ENCODE measurements at places on chromosomes 5 and 9.

DNA sequence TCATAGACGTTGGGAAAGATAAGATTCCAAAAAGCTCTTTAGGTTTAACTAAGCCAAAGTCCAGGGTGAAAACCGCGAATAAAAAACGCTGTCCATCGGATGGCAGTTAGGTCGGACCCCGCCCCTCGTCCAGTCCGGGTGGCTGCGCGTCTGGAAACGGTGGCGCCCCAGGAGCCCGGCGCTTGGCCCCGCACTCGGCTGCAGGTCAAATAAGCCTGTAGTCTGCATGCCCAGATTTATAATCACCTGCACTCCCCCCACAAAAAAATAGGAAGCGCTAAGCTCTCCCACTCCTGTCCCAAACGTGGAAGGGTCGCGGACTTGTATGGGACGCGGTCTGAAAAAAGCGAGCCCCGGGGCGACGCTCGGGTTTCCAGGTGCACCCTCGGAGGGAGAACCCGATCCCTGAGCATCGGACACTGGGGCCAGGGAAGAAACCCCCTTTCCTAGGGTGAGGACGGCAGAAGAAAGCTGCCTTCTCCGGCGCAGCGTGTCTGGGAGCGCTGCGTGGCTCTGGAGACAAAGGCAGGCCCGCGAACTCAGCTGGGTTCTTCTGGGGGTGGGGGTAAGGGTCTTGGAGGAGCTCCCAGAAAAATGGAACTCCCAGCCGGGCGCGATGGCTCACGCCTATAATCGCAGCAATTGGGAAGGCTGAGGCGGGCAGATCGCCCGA lies 923 bp upstream of the ZBTB5 start:
- DNase-seq: peak; percentile 66

GRCh38 chr9:91060520-91061343 lies 259.1 kb downstream of the SYK start:
- no peak for DNase-seq

DNA sequence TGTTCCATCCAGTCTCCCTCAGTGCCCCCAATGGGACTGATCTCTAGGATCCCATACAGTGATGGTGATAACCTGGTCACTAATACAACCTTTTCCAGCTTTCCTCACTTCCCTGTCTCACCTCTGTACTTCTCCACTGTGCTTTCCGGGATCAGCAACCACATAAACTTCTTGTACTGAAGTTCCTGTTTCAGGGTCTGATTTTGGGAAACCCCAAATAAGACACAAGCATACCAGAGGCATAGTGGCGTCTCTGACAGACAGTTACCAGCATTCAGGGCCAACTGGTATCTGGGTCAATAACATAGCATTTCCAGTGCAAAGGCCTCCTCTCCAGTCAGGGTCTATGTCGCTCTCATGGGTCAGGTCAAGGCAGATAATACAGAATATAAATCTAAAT lies 64.3 kb downstream of the GLDC start:
- no peak for DNase-seq

DNA sequence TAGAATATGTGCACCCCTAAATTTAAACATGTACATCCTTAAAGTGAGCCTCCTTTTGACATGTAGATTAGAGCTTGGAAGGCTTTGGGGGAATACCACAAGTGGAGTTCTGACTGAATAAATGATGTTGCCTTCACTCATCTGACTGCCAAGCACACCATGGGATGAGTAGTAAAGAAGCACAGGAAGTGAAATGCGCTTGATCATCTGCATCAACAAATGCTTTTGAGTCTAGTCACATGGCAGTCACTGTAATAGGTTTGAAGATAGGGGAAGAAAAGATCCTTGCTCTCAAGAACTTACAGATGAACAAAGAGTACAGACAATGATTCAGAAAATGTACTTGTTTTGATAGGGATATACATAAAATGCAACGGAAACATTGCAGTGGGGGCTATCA lies 62.0 kb upstream of the STARD4 start:
- no peak for DNase-seq

DNA sequence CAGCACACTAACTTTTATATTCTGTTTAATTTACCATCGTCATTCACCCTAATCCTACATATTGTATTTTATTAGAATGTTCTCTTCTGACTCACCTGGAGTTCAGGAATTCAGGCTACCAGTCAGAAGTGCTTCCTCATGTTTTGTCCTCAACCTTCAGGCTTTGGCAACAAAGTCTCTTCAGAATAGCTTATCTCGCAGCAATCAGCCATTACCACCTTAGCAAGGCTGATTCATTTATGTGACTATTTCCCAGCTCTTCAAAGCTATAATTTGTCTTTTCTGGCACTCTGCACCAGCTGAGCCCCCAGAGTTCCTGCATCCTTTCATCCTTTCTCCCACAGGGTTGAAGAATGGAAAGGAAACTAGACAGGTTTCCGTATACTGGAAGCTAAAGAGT lies 365.5 kb upstream of the CDH18 start:
- DNase-seq: no peak

- DNase-seq: no peak
These were observed 8.1 kb downstream of the SETD9 start for GRCh38 chr5:56917534-56917933.

- peak; percentile 71 for DNase-seq
These were observed 34.6 kb upstream of the NEK6 start for GRCh38 chr9:124222918-124223720.

- DNase-seq: no peak
These were observed 7.5 kb upstream of the CYFIP2 start for GRCh38 chr5:157258450-157258849.

GRCh38 chr9:5633243-5633642 lies 4.3 kb downstream of the RIC1 start:
- no peak for DNase-seq

- DNase-seq: no peak
These were observed 37.7 kb upstream of the PAPPA start for GRCh38 chr9:116115761-116116353.

GRCh38 chr9:125507226-125507625 lies 199.8 kb downstream of the MAPKAP1 start:
- DNase-seq: no peak

DNA sequence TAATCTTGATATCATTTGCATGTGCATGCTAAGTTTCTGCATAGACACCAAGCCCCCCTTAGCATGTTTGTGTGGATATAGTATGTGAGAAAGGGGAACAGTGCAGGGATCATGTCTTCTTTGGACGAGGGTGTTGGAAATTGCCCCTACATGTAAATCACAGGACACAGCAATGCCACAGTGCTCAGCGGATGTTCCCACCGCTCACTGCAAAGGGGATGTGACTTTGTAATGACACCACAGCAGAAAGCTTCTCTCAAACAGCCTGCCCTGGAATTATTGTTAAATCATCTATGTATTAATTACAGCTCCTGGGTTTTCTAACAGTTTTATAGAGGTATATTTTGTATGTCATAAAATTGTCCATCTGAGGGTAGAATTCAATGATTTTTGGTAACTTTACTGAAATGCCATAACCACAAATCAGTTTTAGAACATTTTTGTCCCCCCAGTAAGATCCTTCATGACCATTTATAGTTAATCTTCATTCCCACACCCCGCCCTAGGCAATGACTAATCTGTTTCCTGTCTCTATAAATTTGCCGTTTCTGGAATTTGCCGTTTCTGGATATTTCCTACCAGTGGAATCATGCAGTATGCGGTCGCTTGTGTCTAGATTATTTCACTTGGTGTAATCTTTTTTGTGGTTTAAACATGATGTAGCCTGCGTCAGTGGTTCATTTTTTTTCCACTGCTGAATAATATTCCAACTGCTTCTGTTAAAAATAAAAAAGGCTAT lies 648.5 kb upstream of the WWC1 start:
- DNase-seq: no peak

Measured in midbrain (tissue), 1 donor.